ENCODE measurements at places on chromosomes 5 and 9. TPM values are rescaled to one million over a fixed set of nuclear protein-coding genes. Genes with fewer than 3 reads are reported as not detected.

Gene SLC34A1
- total RNA-seq = not detected

Gene SHOC1
- not detected for total RNA-seq

Gene TLR4
- 0.11 TPM for total RNA-seq

Gene TSLP
- total RNA-seq = 0.03 TPM

Gene NRG2
- total RNA-seq = 0.17 TPM

Gene MYMK
- not detected for total RNA-seq

Gene ARL10
- 1.6 TPM for total RNA-seq

Gene DRD1
- total RNA-seq = 0.06 TPM

Gene CCDC192
- total RNA-seq = not detected

Gene SLCO6A1
- total RNA-seq = 0.48 TPM

Gene KIF24
- 5.8 TPM for total RNA-seq

Gene HAVCR1
- total RNA-seq = not detected
